Stimulated activated CD4-positive, alpha-beta T cell treated with anti-CD3 and anti-CD28 coated beads, Interleukin-1b, Interleukin-23, amount 100 ng/mL, for 48 hours (primary cell): ENCODE measurements at places on chromosomes 4 and X.

DNA sequence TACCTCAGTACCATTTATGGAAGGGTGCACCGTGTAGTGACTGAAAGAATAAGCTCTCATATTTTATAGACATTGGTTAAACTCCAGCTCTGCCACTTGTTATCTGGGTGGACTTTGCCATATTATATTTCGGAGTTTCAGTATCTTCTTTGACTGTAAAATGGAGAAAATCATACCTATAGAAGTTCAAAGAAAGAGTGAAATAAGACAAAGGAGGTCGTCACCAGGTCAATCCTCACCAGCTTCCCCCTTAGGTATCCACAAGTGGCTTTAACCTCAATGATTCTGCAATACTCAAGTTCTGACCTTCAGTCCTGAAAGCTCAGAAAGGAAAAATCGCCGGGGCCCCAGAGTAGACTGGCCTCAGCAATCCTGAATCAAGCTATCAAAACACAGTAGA, 64.3 kb downstream of the TMEM144 start:
- DNase-seq = no peak

- DNase-seq = no peak
These were observed 1743.8 kb upstream of the PCDH7 start for GRCh38 chr4:28976369-28976768.

DNA sequence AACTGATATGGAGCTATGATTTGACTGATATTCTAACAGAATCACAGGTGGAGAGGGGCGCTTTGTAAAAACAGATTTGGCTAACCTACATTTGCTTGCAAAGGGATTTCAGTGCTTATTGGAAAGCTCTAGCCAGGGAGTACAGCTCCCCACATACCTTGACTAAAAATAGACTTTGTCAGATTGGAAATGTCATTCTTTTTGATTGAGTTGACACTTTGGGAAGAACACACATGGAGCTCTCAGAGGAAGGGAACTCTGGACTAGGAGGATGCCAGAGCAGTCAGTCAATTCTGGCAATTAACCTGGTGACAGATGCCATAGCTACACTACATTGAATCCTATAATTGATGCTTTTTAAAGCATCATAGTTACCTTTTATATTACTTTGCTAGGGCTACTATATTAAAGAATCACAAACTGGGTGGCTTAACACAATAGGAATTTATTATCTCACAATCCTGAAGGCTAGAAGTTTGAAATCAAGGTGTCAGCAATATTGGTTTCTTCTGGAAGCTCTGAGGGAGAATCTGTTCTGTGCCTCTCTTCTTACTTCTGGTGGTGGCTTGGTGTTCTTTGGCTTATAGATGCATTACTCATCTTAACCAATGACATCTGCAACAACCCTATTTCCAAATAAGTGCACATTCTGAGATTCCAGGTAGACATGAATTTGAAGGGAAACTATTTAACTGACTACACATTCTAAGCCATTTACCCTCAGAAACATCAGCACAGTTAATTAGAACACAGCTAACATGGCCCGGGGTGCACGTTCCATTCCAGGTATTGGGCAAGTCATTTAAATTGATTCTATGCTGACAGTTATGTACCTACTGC, 8.4 kb upstream of the HERC3 start:
- DNase-seq = no peak

DNA sequence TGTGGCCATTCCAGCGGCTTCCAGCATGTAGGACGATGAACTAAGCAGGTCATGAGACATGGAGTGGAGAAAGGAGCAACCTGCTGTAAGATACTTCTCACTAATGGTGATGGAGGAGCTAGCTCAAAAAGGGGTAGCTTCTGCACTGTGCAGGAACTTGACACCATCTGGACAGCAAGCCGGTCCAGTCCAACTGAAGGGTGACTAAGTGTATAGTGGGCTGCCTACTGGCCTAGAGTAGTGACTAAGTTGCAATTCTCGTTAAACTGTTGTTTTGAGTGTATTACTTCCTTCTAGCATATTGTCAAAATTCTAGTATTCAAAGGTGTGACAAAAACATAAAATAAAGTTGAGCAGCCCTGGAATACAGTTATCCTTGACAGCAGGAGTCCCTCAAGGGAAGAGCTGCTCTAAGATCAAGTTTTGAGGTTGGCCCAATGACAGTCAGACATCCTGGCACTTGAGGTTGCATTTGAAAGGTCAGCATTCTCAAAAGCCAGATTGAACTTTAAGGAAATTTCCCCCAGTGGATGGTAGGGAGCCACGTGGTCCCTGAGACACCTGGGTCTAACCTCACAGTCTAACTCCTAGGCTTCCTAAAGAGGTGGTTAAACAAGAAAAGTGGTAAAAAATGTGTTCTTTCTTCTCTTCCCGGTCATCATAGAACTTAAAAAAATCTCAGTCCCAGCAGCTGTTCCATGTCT, 8.0 kb downstream of the CETN2 start:
- no peak for DNase-seq

DNA sequence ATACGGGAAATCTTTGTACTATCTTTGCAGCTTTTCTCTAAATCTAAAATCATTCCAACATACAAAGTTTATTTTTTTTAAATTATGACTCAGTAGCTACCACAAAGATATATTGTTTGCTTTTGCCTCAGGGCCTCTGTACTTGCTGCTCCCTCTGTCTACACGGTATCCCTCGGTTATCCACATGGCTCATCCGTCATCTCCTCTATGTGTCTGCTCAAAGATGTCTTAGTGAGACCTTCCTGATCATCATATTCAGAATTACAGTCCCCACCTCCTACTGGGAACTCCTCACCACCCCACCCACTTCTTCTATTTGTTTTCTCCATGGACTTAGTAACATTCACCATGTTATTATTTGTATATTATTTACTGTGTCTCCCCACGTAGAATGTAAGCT, 107.8 kb downstream of the PARM1 start:
- DNase-seq = no peak

GRCh38 chr4:128513664-128514484, 226.3 kb upstream of the PGRMC2 start:
- DNase-seq = no peak

DNA sequence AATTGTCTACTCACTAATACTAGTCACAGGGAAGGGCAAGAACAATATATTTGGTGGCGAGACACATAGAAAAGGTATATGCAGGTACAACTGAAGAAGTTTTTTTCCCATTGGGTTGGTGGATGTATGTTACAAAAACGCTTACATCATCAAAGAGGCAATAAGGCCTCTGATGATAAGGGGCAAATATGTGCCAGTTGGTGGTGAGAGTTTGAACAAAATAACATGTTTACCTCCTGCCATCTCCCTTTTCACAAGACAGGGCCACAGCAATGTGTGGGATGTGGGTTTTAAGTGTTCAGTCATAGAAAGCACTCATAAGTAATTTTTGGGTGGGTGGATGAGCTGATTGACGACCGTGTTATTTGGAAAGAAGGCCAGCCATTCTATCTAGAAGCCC, 41.7 kb downstream of the PAGE2 start:
- no peak for DNase-seq

GRCh38 chr4:10584042-10584441, 100.5 kb downstream of the CLNK start:
- no peak for DNase-seq

GRCh38 chrX:52082578-52082977, 13.6 kb upstream of the MAGED4B start:
- no peak for DNase-seq

- DNase-seq = no peak
These were observed 985 bp upstream of the CXCL11 start for GRCh38 chr4:76036855-76037254.

DNA sequence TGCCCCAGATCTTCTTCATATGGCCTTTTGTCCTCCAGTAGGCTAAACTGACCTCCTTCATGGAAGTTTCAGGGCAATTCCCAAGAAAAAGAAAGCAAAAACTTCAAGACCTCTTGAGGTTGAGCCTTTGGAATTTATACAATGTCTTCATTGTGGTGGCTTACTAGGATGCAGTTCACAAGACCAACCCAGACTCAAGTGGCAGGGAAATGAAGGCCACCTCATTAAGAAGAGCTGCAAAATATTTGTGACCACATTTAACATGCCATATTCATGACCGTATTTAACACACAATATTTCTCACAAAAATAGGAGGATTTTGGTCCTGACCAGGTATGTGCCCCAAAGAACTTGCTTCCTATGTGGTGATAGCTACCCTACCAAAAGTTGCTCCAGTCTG, 605.5 kb upstream of the PITX2 start:
- DNase-seq = no peak

GRCh38 chr4:29756966-29757365, 963.2 kb upstream of the PCDH7 start:
- DNase-seq = no peak

DNA sequence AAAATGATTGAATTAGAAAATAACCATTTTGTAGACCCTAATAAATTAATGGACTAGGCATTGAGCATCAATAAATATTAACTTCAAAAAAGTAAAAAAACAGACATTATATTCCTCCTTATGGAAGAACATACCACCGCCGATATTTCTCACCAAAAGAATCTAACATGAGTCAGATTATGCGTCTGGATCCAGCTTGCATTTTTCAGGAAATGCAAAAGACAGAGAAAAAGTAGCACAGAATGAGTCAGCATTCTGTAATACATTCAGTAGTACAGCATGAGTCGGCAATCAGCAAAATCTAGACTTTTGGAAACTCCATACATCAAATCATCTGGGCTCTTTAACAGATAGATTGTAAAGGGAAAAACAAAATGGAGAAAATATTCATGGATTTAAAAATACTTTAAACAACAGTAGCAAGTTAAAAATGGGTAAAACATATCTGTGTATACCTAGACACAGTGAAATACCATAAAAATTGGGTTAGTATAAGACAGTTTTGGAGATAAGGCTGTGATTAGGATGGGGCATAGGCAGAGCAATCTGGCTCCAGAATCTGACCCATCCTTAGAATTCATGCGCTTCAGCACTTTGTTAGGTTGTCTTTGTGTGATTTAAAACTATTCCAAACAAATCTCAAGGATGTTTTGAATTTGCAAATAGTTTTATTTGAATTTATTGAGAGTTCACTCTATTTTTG, 633.0 kb upstream of the FAM241A start:
- no peak for DNase-seq

DNA sequence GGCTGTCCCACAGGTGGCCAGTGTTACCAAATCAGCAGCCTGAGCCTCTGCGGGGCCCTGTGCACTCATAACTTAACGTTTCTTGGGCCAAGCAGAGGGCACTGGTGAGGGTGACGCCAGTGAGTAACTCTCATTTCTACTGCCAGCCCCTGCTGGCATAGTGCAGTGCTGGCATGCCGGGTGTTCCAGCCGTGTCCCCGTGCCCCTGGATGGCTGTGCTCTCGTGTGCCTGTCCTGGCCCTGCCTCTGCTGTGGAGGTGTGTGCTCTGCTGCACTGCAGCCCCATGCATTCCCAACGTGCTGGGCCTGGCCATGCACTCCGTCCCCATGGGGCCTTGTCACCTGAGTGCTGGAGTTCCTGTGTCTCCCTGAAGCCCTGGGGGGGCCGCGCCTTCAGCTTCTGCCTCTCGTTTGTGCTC, 14.7 kb downstream of the TBC1D14 start:
- DNase-seq = no peak

GRCh38 chr4:102860611-102861324, 8.0 kb upstream of the CISD2 start:
- DNase-seq = no peak

- DNase-seq = no peak
These were observed 343.7 kb downstream of the DHX15 start for GRCh38 chr4:24240655-24241054.

DNA sequence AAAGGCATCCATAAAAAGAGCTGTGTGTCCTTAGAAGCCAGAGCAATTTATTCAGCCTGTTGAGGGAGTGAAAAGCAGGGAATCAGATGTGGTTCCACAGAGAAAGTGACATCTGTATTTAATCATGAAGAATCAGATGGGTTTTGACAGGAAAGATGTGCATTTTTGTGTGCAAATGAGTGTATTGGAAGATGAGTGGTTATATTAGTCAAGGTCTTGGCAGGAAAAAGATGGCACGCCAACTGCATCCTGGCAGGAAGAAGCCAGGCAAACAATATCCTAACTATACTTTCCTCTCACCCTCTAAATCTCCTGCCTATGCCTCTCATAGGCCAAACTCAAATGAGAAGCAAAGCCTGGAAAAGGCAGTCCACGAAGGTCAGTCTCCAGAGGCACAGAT, 59.1 kb downstream of the SCFD2 start:
- no peak for DNase-seq

GRCh38 chr4:168917138-168917779, 92.8 kb downstream of the CBR4 start:
- no peak for DNase-seq

DNA sequence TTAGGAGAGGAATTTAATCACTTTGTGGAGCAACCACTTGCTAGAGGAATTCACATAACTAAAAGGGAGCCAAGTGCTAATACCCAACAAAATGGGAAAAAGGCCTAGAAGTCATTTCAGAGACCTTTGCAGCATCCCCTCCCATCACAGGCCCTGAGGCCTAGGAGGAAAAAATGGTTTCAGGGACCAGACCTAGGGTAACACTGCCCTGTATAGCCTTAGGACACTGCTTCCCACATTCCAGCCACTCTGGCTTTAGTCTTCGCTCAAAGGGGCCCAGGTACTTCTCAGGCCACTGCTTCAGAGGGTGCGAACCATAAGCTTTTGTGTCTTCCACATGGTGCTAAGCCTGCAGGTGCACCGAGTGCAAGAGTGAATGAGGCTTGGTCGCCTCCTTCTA, 19.1 kb downstream of the SPANXN2 start:
- DNase-seq = no peak

DNA sequence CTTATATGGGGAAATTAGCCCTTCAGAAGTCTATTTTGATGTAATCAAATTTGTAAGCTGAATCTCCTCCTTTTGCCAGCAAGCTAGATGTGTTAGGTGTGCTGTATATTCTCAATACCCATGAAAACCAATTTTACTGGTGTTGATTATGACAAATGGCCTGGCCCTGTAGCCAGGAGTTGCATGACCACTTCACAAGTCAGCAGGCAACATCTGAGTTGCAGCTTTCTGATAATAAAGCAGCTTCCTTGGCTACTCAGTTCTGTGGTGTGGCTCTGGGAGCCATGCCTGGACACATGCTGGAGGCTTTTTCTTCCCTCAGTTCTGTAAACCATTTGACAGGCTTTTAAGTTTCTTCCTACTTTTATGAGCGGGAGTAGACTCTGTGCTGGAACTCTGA, 154.1 kb upstream of the CXCL13 start:
- DNase-seq = no peak

DNA sequence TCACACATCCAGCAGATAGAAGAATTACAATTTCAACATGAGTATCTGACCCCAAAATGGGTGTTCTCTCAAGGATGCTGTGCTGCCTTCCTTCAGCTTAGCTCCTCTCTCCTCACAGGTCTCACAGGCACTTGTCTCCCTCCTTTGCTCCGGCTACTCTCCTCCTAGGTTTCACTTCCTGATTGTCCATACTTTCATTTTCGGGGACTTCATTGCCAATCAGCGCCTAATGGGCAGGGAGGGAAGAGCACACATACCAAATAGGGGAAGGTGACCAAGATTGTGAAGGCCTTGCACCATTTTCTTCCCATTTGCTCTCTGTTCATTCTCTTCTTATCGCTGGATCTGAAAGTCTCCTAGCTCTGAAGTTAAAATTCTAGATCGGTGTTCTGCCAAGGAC, 125.4 kb upstream of the EOLA2 start:
- DNase-seq = no peak

- DNase-seq = no peak
These were observed 39.0 kb upstream of the SLC7A3 start for GRCh38 chrX:70969635-70970481.

- DNase-seq = no peak
These were observed 241.8 kb downstream of the GALNTL6 start for GRCh38 chr4:172055046-172055445.

GRCh38 chrX:19555683-19556082, 40.4 kb upstream of the MAP3K15 start:
- no peak for DNase-seq

- DNase-seq = no peak
These were observed 176.8 kb upstream of the DCAF12L2 start for GRCh38 chrX:126342859-126343258.
